Stimulated activated CD4-positive, alpha-beta T cell treated with anti-CD3 and anti-CD28 coated beads, Interleukin-1b, Interleukin-23, amount 100 ng/mL, for 1 hour (primary cell): ENCODE measurements at places on chromosomes 2 and 18.

GRCh38 chr2:96756788-96757476 lies 3.8 kb upstream of the CNNM4 start:
- DNase-seq, result no peak

DNA sequence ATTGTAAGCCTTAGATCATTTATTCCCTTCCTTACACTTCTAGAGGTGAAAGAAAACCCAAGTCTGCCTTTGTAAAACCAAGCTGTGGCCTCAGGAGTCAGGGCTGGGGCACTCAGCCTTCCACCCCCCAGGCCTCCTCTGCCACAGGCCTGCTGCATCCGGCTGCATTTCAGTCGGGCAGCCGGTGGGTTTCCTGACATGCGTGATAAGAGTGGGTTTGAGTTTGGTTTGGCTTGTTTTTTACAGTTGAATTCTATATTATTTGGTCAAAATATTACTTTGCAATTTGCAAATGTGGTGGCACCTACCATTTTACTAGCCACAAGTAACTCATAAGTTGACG lies 42.4 kb downstream of the ADI1 start:
- DNase-seq, result no peak

GRCh38 chr2:165196411-165196810 lies 7.4 kb downstream of the SCN3A start:
- no peak for DNase-seq

GRCh38 chr2:43879261-43879660 lies 40.5 kb downstream of the ABCG8 start:
- no peak for DNase-seq

DNA sequence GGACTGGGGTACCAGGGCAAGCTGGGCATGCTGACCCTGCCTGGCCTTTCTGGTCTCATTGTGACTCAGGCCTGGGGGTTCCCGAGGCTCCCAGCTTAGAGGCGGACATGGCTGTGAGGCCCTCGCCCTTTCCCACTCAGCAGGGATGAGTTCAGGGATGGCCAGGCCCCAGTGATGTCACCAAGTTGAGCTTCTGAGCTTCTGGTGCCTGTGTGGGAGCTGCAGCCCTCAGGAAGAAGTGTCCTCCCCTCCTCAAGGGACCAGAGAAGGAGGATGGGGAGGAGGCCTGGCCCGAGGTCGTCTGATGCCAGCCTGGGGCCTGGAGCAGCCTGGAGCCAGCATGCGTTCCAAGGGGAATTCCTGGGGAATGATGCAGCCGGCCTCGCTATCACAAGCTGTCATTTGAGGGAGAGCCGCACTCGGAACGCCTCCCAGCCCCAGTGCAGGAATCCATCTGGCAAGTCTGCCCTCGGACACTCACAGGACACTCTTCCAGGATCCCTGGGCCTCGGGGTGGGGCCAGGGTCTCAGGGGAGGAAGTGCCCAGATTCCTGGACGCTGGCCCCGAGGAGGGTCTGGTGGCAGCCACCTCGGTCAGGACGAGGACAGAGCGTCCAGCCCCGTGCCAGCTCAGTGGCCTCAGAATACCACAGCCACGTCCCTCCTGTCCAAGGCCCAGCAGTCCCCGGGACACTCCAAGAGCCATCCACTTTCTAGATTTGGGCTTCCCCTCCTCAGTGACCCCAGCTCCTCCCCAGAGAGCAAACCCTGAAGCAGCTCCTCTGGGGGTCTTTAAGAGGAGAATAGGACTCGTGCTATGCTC lies 61.2 kb upstream of the GPC1 start:
- DNase-seq, result no peak

DNA sequence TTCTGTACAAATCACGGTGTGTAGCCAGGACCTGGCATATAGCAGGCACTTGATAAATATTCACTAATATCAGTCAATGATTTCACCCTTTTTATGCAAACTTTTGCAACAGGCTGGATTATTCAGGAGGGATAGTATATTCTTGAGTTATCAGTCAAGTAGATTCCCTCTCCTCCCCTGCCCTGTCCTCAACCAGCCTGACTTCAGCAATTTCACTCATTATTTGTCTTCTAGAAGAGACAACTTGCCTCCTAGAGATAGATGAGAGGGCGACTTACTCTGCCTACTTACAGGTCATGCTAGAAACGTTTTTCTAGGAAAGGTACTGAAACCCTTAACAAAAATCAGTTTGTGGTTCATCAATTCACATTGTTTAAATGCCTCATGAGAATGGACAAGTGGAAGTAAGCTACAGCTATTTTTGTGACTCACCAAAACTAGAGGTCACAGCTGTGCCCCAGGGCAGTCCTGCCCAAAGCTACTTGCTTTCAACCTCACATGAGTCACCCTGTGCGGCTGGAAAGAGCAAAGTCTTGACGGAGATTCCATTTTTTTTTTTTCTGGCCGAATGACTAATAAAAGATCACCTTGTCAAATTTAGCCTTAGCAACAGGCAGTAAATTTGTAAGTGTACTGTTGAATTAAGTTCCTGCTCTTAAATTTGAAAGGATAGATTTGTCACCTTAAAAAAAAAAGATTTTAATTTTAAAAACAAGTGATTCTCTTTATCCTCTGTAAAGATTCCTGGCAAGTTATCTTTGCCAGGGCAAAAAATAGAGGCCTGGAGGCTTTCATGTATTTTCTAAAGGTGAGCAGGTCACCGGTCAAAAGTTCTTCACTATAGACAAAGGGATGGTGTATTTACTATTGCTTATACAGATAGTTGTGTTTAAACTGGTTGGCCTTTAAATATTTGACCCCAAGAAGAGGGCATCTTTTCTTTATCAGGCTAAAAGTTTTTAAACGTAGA lies 109.0 kb upstream of the SLC35G4 start:
- DNase-seq, result no peak

GRCh38 chr2:158716121-158716791 lies 78.9 kb upstream of the DAPL1 start:
- DNase-seq, result no peak

DNA sequence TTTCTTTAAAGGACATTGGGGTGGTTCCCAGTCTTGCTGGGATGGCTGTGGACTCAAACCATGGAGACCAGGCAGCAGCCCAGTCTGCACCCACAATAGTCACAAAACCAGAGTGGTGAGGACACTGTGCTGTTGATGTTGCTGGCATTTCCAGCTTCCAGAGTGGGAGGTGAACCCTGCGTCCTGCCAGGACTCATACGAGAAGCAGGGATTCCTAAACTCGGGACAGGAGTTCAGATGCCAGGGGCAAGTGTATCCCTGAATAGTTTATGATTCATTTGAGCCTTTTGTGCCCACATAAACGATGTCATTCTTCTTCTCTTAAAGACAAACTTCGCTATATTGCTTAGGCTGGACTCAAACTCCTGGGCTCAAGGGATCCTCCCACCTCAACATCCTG lies 62.8 kb downstream of the TCF7L1 start:
- no peak for DNase-seq

GRCh38 chr2:142883526-142883925 lies 6.1 kb downstream of the KYNU start:
- DNase-seq, result no peak

DNA sequence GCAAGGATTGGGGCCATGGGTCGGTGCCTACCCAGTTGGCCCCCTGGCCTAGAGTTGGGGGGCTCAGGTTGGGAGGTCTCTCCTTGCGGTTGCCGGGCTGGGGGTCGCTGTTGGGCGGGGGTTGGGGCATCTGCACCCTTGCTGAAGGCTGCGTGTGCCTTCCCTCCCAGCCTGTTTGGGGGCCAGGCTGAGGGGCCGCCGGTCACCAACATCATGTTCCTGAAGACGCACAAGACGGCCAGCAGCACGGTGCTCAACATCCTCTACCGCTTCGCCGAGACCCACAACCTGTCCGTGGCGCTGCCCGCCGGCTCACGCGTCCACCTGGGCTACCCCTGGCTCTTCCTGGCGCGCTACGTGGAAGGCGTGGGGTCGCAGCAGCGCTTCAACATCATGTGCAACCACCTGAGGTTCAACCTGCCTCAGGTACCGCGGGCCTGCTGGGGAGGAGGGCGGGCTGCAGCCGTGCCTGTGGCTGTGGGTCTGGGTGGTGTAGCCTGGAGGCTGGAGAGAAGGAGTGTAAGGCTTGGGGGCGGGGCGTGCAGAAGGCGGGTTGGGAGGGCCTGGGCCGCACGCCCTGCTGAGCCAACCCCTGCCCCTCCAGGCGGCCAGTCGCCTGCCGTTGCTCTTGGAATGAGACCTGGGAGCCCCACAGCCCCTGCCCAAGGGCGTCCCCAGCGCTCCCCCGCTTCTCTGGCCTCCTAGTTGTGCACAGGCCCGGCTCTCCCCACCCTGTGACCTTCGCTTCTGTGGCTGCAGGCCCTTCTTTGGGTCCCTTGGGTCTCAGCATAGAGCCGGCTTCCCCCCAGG lies 7.2 kb upstream of the NEU4 start:
- no peak for DNase-seq

GRCh38 chr2:176446718-176447414 lies 177.6 kb downstream of the MTX2 start:
- no peak for DNase-seq

DNA sequence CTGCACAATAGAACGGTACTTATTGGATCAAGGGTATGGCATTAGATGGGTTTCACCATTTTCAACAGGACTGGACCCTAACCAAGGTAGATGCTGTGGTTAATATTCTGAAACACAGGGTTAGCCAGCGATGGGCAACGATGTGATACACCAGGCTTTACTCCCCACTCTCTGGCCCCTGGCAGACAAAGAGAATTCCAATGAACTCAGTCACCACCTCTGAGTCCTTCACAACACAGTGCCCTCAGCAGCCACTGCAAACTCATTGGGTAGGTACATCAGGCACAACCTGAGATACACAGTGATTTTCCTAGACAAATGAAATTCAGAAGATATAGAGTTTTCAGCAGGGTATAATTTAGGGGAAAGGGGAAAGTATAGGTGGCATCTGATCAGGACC lies 634.5 kb downstream of the ZEB2 start:
- DNase-seq, result no peak

GRCh38 chr2:175205523-175205922 lies 24.0 kb upstream of the ATP5MC3 start:
- no peak for DNase-seq

GRCh38 chr18:69400976-69401225 lies 213 bp downstream of the DOK6 start:
- DNase-seq, result no peak

DNA sequence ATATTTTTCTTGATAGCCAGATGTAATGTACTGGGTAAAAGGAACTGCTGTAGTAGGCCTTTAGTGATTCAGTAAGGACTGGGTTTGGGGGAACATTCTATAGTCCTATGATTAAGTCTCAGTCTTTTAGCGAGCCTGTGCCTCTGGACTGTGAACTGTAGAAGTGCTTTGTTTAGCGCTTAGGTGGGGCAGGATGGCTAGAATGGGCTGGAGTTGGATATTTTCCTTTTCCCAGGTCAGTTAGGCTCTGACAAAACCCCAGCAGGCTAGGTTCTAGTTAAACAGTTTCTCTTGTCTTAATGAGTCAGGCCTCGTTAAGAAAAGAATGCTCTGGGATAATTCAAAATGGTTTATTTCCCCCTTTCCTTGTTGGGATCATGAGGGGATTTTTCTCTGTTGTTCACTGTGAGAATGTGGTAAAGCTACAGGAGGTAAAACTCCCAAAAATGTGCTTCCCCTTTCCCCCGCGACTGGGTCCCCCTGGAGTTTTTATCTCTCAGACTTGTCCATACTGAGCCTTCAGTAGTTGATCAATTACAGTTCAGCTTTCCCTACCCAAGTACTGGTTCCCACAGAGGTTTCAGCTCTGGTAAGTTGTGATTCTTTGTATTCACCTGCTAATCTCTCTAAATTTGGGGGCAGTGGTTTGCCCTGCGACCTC lies 31.5 kb downstream of the EHBP1 start:
- DNase-seq, result no peak

- DNase-seq, result no peak
Measured at GRCh38 chr2:27805180-27805579, 33.7 kb downstream of the MRPL33 start.

DNA sequence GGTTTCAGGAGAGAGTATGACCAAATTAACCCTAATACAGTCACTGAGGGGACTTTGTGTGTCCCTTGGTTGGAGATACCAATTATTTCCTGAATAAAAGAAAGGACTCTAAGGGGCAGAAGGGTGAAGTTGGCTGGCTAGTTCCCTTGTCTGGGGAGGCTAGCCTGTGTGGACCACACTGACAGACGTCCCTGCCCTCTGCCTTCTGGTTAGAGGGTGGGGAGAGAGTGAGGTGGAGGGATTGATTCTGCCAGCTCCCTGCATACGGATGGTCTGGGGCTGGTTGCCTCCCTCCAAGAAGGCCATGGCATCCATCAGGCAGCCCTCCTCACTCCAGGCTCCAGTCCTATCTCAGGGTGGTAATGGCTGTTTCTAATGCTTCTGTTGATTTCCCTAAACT lies 37.4 kb upstream of the AFF3 start:
- no peak for DNase-seq

DNA sequence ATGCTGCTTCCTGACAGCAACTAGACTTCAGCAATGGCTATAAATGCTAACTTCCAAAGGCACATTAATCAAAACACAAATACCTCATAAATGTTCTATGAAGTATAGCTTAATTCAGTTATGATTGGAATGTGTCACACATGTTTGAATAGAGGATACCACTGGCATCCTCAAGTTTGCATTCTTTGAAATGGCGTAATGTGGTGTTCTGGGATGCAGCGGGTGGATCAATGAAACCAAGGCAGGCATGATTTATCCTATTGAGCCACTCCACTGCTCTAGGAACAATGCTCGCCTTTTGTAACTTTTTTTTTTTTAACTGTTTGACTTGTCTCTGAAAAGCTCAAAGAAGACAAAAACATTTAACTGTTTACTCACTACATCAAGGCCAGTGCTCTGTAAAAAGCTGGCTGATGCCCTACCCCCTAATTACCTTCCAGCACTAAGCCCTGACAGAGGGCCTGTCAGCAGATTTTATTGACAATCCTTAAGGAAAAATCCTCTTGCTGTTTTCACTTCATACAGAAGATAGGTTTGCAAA lies 278.8 kb upstream of the SESTD1 start:
- DNase-seq, result no peak

DNA sequence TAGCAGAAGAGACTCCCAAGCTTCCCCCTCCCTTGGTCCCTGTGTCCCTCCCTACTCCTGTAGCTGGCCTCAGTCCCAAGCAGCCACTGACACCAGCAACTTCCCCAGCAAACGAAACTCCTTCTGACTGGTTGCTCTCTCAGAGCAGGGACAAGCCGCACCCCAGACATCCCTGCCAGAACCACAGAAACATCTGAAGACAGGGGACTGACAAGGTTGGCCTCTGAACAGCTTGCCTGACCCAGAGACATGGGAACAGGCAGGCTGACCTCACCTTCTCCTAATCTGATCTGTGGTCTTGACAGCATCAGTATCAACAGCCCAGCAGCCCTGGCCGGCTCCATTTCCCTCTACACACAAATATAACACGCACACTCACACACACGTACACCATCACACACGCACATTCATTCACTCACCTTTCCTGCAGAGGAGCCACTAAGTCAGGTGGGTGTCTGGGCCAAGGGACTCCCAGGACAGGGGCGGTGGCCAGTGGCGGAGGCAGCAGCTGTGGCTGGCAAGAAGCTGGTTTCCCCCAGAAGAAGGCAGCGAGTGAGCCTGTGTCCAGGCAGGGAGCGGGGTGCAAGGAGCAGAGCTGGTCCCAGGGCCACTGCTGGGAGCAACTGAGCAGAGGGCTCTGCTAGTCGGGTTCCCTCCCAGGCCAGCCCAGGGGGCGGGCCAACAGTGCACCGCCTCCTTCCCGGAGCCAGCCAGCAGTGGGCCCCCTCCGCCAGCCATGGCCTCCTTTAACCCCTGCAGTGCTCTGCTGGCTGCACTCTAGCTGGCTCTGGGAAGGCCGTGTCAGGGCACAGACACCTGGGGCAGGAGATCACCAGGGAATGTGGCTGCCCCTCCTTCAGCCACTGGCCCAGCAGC lies 59.1 kb downstream of the TNS1 start:
- no peak for DNase-seq
